ENCODE measurements at places on chromosomes 13 and 19. TPM values are rescaled to one million over a fixed set of nuclear protein-coding genes. Genes with fewer than 3 reads are reported as not detected.

DNA sequence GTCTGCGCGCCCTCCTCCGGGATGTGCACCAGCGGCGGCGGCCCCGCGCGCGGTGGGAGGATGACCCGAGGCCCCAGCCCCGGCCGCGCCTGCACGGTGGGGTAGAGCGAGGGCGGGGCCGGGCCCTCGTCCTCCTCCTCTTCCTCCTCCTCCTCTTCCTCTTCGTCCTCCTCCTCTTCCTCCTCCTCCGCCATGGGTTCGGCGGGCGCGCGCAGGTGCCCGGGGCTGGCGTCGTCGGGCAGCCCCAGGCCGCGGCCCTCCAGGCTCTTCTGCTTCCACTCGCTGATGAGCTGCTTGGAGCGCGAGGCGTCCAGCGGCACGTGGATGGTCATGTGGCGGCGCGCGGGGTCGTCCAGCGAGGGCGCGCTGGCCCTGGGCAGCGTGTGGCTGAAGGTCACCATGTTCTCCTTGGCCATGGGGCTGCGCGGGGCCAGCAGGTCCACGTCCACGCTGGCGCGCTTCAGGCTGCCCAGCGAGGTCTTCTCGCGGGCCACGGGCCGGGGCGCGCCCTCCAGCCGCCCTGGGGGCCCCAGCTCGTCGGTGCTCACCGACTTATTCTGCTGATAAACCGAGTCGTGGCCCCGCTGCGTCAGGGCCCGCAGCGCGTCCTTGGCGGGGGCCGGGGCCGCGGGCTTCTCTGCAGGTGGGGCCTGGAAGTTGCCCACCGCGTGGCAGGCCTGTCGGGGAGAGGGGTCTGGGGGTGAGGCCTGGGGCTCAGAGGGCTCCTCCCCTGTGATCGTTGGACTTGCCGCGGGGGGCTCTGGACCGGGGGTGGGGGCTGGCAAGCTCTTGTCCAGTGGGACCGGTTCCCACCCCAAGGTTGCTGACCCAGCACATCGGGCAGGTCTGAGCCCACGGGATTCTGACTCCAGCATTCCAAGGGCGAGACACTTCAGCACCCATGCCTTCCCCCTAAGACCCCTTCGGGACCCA lies 8.3 kb downstream of the PLPPR3 start:
- DNase-seq, result no peak

DNA sequence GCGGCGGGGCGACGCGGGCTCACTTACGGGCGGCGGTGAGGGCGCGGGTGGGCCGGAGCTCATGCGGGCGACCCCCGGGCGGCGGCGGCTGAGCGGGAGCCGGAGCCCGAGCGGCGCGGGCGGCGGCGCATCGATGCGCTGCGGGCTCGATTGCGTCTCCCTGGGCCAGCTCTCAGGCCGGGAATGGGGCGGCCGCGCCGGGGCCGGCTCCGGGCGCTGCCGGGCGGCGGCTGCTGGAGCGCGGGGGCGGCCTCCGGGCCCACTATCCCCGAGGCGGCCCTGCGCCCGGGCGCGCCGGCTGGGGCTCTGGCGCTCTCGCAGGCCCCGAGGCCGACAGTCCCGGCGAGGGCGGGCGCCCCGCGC lies 1.4 kb upstream of the TSHZ3 start:
- DNase-seq, result peak; percentile 21

DNA sequence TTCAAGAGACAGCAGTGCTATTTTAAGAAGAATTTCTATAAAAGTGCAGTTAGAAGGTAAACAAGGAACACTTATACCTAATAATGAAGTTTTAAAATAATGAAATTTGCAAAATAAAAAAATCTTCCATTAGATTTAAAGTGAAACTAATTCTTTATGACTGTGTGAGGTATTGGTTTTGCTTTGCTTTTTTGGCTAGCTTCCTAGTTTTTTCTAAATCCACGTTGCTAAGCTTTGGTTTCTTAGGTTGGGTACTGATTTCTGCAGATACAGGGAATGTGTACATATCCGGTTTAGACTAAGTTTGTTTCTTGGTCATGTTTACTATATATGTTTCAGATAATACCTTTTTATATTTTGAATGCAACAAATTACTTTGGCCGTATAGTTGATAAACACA lies 59.8 kb downstream of the SLC7A9 start:
- DNase-seq, result no peak

- DNase-seq, result peak; percentile 58
These were observed at the start of gene ZNF677 for GRCh38 chr19:53254411-53255341. Gene ZNF677 (minus strand): TSS chr19:53254873. CDS start chr19:53251550, 3,323 bp downstream.

GRCh38 chr19:34639491-34640085 lies 37.4 kb downstream of the SCGB2B2 start:
- peak; percentile 58 for DNase-seq

DNA sequence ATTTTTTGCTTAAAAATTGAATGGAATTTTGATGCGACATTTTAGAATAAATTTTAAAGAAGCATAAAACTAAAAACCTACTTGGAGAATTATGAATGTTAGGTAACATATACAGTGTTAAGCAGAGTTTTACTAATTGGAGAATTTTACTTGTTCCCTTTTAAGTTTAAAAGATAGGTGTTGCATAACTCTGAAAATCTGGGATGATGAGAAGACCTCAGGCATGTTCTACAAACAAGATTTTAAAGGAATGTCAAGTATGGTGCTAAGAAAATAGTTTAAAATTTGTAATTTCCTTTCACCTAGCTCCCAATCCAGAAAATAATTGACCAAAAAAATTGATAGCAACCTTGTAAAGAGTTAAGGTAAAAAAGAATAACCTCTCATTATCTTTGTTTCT lies 135.8 kb downstream of the RFC3 start:
- DNase-seq, result no peak

GRCh38 chr13:112812306-112813055 lies 122.6 kb downstream of the ATP11A start:
- DNase-seq, result no peak

- no peak for DNase-seq
These were observed 114.6 kb upstream of the RNF113B start for GRCh38 chr13:98291658-98292057.

GRCh38 chr19:48169578-48169938 lies 586 bp downstream of the LIG1 start:
- peak; percentile 90 for DNase-seq

DNA sequence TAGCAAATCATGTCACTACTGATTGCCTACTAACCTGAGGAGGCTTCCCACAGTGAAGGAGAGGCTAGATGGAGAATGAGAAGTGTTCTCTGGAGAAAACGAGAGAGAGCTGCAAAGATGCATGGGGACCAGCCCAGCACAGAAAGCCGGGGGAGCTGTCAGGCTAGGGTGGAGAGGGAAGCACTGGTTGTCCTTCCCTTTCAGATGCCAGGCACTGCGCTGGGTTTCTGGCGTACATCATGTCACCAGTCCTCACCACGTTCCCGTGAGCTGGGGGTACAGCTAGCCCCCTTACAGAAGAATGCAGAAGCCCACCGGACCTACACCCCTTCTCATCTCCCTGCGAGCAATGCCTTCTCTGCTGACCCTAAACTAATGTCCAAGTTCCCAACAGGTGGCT lies 86.0 kb downstream of the STK24 start:
- DNase-seq, result no peak

- no peak for DNase-seq
These were observed 26.4 kb downstream of the IL17D start for GRCh38 chr13:20729633-20730585.

DNA sequence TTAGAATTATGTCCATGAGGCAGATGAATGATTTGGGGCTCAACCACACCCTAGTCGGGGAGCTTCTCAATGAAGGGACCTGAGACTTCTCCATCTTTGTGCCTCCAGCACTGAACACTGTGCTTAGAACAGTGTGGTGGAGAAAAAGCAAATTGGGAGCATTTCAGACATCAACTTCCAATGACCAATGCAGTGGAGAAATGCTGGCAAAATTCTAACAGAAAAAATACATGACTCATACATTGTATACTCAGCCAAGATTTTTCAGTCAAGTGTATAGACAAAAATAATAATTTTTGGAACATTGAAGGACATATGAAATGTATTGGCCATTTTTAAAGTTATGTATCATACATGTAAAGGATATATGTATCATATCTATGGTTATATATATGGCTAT lies 134.7 kb downstream of the FGF14 start:
- DNase-seq, result no peak

GRCh38 chr19:38317104-38317612 lies 1.4 kb upstream of the YIF1B start:
- peak; percentile 40 for DNase-seq

GRCh38 chr13:76474356-76474755 lies 411.8 kb downstream of the KCTD12 start:
- DNase-seq, result no peak

DNA sequence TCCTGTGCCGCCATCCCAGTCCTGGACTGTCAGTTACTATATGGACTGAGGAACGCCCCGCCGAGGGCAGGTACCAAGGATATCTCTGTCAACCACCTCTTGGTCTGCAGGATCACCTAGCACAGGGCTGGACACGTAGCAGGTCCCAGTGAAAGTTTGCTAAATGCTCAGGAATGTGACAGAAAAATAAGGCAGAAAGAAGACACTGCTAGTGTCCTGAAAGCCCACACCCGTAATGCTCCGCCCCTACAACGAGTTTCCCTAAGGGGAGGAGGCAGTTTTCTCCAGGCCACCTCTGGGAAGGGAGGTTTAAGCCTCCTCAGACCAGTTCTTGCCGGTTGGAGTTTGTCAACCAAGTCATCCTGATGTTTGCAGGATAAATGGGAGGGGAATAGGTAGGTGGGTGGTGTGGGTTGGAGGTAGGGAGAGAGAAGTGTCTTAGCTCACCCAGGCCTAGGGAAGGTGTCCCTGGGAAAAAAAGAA lies 1.7 kb upstream of the SERTAD3 start:
- no peak for DNase-seq

GRCh38 chr13:60463787-60464186 lies 66.8 kb downstream of the TDRD3 start:
- DNase-seq, result no peak

- peak; percentile 81 for DNase-seq
These were observed 1.4 kb downstream of the ARHGEF18 start for GRCh38 chr19:7349961-7350711.

- no peak for DNase-seq
These were observed 78.4 kb downstream of the MIPEP start for GRCh38 chr13:23810685-23811240.

GRCh38 chr13:20474515-20474914 lies 51.1 kb downstream of the CRYL1 start:
- DNase-seq, result no peak

DNA sequence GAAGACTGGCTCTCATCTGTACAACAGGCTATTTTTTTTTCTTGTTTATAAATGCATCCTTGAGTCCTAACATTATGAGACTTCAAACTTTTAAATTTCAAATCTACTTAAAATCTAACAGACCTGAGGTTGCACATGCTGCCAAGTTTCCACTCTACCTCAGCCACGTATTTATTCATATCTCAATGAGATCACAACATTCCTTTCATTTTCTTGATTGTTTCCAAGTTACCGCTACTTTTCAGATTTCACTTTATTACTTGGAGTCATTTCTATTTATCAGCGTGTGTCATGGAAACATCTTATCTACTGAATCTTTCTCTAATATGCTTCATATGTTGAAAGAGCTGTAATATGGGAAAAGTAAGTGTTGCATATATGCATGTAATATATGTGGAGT lies 1257.5 kb upstream of the ATXN8OS start:
- no peak for DNase-seq

DNA sequence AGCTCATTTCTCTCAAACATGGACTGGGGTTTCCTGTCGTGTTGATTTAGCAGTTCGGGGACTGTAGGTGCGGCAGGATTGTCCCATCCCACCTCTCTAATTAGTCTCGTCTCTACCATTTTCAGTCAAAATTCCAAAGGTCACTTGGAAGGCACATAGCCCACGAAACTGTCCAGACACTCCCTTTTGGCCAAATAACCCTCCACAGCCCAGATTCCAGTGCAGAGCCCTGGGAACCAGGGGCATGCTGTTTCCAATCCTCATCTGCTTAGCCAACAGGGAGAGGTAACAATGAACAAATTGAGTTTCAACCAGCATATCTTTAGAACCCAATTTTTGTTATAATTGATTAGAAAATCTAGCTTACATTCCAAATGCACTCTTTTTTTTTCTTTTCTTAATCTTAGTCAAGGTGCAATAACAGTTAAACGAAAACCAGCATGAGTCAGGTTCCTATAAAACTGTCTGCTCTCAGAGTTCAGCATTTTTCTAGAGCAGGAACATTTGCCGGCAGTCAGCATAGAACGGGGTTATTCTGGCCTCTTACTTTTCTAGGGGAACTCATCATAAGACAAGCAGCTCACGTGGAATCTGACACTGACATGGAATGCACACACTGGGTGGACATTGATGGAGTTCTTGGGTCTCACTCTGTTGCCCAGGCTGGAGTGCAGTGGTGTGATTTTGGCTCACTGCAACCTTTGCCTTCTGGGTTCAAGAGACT lies 14.4 kb upstream of the CEBPA start:
- DNase-seq, result no peak

- DNase-seq, result no peak
These were observed 770.3 kb upstream of the SLITRK5 start for GRCh38 chr13:86900906-86901305.

- peak; percentile 62 for DNase-seq
These were observed 18.5 kb downstream of the SLC27A1 start for GRCh38 chr19:17488593-17489391.

DNA sequence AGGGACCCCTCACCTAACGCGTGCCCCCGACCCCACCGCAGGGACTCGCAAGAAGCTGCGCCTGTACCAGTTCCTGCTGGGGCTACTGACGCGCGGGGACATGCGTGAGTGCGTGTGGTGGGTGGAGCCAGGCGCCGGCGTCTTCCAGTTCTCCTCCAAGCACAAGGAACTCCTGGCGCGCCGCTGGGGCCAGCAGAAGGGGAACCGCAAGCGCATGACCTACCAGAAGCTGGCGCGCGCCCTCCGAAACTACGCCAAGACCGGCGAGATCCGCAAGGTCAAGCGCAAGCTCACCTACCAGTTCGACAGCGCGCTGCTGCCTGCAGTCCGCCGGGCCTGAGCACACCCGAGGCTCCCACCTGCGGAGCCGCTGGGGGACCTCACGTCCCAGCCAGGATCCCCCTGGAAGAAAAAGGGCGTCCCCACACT lies 4.7 kb upstream of the MYBPC2 start:
- DNase-seq, result peak; percentile 57

GRCh38 chr19:45076029-45076850 lies at the start of gene ZNF296:
Gene ZNF296 (minus strand): TSS chr19:45076478. CDS start chr19:45076373, 105 bp downstream.
- peak; percentile 66 for DNase-seq

GRCh38 chr19:47495478-47496372 lies 11.7 kb upstream of the KPTN start:
- no peak for DNase-seq

Gene PALM
- total RNA-seq, result not detected

Gene ATP8B3
- 3.2 TPM for total RNA-seq

Gene SPRYD7
- total RNA-seq, result 2.1 TPM

Gene SELENOV
- not detected for total RNA-seq

Gene ADGRE2
- total RNA-seq, result 0.62 TPM

Gene SKA3
- total RNA-seq, result 35.0 TPM

Gene TNFSF13B
- 26.8 TPM for total RNA-seq

Gene INSL3
- total RNA-seq, result 8.2 TPM

Gene KIR2DL1
- not detected for total RNA-seq

Gene PRSS57
- total RNA-seq, result not detected

Gene NRTN
- total RNA-seq, result 0.19 TPM

Measured in naive thymus-derived CD4-positive, alpha-beta T cell (primary cell).